ENCODE measurements at places on chromosomes 2 and 18.

DNA sequence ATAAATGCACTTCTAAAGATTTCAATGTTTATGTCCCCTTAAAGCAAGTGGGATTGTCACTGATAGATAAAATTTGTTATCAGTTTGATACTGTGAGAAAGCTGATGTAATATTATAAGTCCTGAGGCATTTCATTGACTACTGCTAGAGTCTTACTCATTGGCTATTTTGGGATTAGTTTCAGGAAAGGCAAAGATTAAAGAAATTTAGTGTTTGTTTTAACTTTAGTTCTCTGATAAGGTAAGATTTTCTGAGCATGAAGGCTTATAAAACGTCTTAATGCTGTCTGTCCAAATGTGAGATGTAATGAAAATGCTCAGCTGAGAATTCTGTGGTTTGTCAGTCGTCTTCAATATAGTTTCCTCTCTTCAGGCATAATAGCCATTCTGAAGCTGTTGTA is 886.4 kb upstream of the CDH2 start:
- DNase-seq = no peak

GRCh38 chr2:166464187-166464586 is 29.9 kb downstream of the SCN7A start:
- DNase-seq = no peak

- no peak for DNase-seq
Observed at GRCh38 chr2:60125611-60126426, 427.6 kb downstream of the BCL11A start.

DNA sequence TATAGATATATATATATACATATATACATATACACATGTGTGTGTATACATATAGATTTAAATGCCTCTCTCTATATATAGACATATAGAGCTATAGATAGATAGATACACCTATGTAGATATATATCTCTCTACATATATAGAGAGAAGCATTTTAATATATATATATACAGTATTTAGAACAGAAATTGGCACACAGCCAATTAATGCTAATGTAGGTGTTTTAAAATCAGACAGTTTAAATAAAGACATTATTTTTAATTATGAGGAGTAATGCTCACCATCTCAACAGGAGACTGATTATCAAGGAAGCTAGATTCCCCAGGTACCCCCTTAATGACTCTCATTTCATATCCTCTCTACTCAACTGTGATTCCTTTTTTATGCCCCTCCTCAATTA is 170.7 kb upstream of the CRIM1 start:
- no peak for DNase-seq

DNA sequence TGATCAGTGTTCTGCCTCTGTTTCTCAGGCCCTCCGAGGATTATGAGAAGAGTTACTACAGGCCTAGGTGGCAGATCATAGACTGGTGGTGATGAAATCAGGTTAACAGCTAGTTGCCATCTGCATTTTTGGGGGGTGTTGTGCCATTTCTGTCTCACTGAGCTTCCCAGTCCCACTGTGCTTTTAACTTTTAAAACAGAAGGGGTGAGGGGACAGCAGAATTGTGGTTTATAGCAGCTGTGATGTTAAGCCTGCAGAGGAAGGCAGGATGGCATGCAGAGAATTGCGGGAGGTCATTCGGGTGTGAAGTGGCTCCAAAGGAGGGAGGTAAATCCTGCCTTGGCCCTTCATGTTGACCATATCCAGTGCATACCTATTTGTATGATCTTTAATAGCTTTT is 5.0 kb downstream of the CAB39 start:
- DNase-seq = no peak

DNA sequence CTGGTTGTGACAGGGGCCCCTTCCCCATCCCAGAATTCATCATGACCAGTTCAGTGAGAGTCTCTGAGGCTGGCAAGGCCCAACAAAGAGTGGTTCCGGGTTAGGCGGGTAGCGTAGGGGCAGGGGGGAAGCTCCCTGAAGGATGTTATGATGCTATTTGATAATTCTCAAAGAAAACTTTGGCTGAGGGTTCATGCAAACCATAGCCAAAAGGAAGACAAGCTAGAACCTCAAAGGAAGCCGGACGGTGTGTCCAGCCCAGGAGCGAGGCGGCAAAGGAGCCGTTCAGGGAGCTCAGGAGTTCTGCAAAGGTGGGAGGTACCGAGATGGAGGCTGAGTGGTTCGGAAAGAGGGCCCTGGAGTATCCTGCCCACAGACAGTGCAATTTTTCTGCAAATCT is 226.8 kb upstream of the RAB6C start:
- DNase-seq = no peak
